ENCODE measurements at places on chromosomes 4 and X. TPM values are rescaled to one million over a fixed set of nuclear protein-coding genes. Genes with fewer than 3 reads are reported as not detected.

EFHC2 gene
- total RNA-seq, result 0.81 TPM

CSAG1 gene
- not detected for total RNA-seq

SPANXA2 gene
- not detected for total RNA-seq

CFAP299 gene
- total RNA-seq, result not detected

SOD3 gene
- total RNA-seq, result 356 TPM

MAPK10 gene
- 40.0 TPM for total RNA-seq

PPEF1 gene
- total RNA-seq, result not detected
